ENCODE measurements at places on chromosomes 7 and 10.
A peak's percentile ranks its signal among the peaks of the same experiment; 100 is the strongest.

GRCh38 chr7:71616217-71616616, 484.3 kb downstream of the GALNT17 start:
- DNase-seq = no peak

- DNase-seq = no peak
Measured at GRCh38 chr10:77792155-77792554, 134.4 kb downstream of the DLG5 start.

- no peak for DNase-seq
Measured at GRCh38 chr7:98681951-98682350, 64.9 kb downstream of the NPTX2 start.

- DNase-seq = no peak
Measured at GRCh38 chr10:80090121-80090520, 11.7 kb downstream of the TMEM254 start.

GRCh38 chr7:139762886-139763285, 14.9 kb downstream of the HIPK2 start:
- DNase-seq = no peak

GRCh38 chr7:28581351-28581750, 169.0 kb downstream of the CREB5 start:
- DNase-seq = no peak

DNA sequence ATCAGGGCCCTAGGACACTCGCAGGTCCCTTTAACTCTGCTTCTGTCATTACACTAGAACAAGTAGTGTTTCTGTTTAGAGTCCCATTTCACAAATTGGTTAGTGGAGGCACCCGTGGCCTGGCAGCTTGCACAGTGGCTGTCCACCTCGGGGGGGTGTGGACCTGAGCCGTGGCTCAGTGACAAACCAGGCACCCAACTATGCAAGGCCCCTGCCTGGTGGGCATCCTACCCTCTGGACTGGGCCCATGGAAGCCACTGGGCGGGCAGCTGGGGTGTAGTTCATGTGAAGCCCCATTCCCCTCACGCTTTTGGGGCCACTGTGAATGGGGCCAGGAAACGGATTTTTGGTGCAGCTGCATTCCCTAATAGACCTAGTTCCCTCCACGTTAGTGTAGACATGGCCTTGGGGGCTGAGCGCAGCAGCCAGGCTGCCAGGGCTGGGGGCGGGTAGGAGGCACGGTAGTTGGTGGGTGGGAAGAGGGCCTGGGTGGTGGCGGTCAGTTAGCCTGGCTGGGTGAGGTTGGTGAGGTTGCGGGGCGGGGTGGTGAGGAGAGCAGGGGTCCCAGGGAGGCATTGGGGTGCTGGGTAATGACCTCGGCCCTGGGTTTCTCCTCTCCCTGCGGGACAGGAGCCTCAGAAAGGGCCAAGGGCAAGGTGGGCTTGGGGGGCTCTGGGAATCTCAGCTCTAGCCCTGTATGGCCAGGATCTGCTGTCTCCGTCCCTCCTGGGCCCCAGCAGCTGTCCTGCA, 18.7 kb downstream of the ZNF316 start:
- DNase-seq = no peak

DNA sequence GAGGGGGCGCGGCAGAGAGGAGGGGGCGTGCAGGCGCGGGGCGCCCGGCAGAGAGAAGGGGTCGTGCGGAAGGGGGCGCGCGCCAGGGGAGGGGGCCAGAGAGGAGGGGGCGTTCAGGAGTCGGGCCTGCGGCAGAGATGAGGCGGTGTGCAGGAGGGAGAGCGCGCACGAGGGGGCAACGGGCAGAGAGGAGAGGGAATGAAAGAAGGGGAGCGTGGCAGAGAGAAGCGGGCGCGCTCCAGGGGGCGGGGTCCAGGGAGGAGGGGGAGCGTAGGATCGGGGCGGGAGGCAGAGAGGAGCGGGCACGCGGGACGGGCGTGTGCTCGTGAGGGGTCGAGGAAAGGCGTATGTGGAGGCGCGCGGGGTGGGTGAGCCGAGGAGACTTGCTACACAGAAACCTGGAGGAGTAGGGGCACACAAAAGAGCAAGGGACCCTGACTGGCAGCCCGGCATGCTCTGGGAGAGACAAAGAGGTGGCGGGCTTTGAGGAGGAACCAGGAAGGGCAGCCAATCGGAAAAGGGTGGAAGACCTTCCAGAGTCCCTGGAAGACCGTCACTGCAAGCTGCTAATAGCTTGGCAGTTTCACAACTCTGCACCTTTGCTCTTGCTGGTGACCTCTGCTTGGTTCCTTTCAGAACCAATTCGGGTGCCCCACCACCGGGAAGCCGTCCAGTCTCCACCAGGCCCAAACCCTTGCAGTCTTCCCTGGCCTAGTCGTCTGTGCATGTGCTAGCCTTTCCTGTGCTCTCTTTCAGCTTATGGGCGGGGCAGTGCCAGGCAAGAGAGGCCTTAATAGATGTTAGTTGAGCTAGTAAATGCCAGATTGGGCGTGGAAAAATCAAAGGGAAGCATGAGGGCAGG, 639 bp downstream of the DYDC2 start:
- DNase-seq = no peak

- DNase-seq = no peak
Measured at GRCh38 chr7:84157171-84157570, 37.4 kb downstream of the SEMA3A start.

- DNase-seq = no peak
Measured at GRCh38 chr7:155278921-155279320, 18.8 kb upstream of the INSIG1 start.

DNA sequence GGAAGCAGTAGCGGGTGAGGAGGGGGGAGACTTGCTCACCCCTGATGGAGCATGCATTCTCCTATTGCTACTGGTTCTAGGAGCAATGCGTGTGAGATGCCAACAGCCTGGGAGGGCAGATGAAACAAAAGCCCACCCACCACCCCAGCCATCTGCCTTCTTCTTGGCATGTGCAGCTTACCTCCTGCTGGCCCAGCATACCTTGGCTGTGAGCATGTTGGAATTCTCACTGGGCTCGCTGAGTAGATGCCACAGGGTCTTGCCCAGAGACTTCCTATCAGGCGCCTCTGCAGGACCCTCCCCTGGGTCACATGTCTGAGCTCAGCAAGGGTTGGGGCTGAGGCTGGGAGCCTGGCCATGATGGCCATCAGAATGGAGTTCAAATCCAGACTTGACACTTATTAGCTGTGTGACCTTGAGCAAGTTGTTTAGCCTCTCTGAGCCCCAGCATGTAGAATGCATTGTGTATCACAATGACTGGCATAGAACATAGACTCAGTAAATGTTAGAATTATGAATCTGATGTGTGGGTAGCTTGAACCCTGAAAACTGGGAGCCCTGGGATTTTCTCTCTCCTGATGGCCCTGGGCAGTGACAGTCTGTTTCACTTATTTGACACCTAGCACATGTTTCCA, 38.2 kb downstream of the CDH23 start:
- DNase-seq = no peak

GRCh38 chr7:141864765-141865447, 23.6 kb upstream of the PRSS37 start:
- no peak for DNase-seq

DNA sequence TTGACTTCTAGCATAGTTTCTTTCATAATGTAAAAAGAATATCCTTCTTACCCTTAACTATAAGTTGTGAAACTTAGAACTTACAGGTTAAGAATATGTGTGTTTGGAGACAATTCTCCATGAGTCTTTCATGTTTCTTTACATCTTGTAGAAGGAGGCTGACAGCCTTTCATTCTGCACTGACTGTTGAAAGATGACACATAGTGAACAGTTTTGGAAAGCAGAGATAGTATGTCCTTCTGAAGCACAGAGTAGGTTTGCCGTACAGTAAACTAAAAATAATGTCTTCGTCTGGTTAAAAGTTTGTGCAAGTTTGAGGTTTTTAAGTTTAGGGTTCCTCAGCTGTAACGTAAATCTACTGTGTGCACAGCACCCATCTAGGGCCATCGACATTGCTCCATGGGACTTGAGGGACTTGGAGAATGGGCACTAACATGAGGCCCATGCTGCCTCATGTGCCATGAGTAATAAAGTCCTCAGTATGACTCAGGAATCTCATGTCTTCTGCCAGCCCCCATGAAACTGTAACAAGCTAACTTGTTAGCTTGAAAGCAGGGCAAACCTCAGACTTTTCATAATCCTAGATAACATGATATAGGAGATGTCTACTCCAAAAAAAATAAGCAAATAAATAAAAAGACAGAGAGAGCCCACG, 24.5 kb upstream of the ELAPOR2 start:
- DNase-seq = no peak

- peak; percentile 28 for DNase-seq
Measured at GRCh38 chr7:48299580-48300169, 128.4 kb downstream of the ABCA13 start.

GRCh38 chr7:137820156-137820555, 26.6 kb downstream of the DGKI start:
- no peak for DNase-seq

DNA sequence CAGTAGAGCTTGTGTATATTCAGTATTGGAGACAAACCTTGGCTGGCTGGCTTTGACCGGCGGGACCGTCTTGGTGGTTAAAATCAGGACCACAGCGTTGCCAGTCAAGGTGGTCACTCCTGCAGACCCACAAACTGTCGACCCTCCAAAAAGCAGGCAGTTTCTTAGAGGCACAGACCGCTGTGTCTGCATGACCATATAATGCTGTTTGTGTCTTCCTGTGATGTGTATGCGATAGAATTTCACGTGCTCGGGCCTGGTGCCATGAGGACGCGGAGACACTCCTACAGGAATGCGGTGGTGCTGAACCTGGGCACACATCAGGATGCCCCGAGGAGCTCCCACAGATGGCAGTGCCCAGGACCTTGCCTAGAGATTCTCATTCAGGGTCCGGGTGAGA, 34.8 kb downstream of the BNIP3 start:
- DNase-seq = no peak

- DNase-seq = no peak
Measured at GRCh38 chr7:550881-551614, 31.4 kb upstream of the PDGFA start.

- no peak for DNase-seq
Measured at GRCh38 chr10:121570315-121570714, 27.9 kb downstream of the FGFR2 start.

DNA sequence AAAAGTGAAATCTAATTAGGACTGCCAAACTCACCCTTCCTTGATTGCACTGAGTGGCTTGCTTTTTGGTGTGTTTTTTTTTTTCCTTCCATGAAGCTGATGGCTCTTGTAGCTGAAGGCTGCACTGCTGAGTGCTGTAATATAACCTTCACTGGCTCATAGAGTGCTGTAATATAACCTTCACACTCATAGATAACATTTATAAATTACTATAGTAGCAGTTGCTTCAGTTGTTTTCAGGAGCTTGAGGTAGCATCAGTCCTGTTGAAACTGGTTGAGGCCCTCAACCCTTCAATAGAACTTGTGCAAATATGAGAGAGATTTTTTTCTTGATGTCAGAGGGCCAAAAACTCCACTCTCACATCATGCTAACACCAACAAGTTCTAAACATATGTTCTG, 404.9 kb upstream of the MBL2 start:
- DNase-seq = no peak

- DNase-seq = no peak
Measured at GRCh38 chr10:88256886-88257285, 326.2 kb downstream of the RNLS start.

DNA sequence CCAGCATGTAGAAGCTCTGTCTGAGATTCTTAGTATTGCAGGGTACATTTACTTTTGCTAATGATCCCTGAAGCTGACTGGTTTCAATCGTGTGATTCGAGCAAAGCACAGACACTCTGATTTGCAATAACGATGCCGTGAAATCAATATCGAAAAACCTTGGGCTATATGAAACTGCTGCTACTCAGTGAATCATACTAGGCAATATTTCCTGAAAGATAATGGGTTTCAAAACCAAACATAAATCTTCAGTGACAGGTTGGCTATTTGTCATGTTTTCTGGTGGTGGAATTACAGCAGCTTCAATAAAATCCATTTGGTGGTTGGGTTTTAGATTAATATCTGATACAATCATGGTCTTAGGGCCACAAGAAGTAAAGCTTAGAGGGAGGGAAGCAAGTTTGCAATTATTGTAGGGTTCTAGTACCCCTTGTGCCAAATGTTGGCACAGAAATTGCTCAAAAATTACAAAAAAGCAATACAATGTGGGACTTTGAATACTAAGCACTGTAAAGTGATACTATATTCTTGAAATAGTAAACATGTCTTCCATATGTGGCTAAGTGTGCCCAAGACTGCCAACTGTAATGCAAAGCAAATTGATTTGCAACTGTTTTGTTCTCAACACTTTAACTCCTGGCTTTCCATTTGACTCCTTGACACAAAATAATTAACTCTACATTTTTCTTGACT, 112.4 kb upstream of the JAZF1 start:
- DNase-seq = no peak

- DNase-seq = no peak
Measured at GRCh38 chr10:57897611-57898010, 370.1 kb downstream of the IPMK start.

- no peak for DNase-seq
Measured at GRCh38 chr10:113736576-113736975, 14.9 kb upstream of the PLEKHS1 start.

- no peak for DNase-seq
Measured at GRCh38 chr7:124701955-124702354, 63.6 kb downstream of the GPR37 start.

DNA sequence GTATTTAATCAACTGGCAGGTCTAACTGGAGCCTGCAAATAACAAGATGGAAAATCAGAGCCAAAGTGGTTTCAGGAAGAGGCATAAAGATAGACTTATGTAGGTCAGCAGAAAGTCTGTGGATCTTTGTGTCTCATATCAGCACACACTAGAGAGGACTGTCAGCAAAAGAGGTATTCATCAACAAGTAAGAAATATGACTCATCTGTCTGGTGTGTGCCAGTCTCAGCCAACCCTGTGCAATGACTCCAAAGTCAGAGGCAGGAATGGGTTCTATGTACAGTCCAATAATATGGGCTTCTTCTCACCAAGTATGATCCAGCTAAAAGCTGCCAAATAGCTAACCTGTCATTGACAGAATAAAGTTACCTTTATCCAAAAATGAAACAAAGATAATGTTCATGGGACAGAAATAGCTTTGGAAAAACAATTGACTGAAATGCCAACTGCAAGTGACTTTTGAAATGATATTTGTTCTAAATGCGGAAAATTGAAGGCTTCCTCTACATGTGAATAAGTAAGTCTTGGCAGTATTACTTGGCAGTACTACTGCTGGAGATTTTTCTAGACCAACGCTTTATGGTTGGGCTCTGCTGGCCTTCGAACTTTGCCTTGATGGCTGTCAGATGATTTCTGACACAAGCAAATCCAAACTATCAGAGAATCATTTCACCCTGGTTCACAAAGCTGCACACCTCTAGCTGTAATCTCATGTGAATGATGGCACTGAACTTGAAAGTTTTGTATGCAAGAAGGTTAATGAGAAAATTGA, 272.3 kb upstream of the SEMA3C start:
- no peak for DNase-seq

DNA sequence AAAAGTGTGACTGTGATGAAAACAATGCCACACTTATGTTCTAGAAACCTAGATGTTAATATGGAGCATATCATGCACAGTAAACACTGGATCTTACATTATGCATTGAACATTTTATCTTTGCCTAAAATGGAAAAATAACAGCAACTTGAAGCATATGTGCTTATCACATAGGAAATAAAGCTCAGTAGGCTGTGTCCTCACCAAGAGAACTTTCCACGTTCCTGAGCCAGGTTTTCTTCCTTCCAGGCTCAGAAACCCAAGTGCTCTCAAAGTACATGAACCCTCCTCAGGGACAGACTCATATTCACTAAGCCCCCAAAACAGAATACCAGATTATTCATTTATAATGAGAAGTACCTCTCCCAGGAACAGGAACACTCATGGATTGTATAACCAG, 79.4 kb upstream of the PRKAR2B start:
- no peak for DNase-seq

Data from stimulated activated CD8-positive, alpha-beta memory T cell treated with anti-CD3 and anti-CD28 coated beads, Interleukin-15, amount 100 ng/mL, for 48 hours (primary cell).